ENCODE measurements at places on chromosomes 11 and 22. TPM values are rescaled to one million over a fixed set of nuclear protein-coding genes. Genes with fewer than 3 reads are reported as not detected.

RAG2 gene
- total RNA-seq: not detected

SLC5A4 gene
- 0.13 TPM for total RNA-seq

CRYBA4 gene
- total RNA-seq: not detected

OR52N4 gene
- total RNA-seq: not detected

RIMBP3B gene
- total RNA-seq: not detected

Measured in right lobe of liver (tissue), 6 donors.